ENCODE measurements at places on chromosomes 12 and 14. TPM values are rescaled to one million over a fixed set of nuclear protein-coding genes. Genes with fewer than 3 reads are reported as not detected.

GRCh38 chr12:98417266-98417665 is 98.1 kb upstream of the TMPO start:
- no peak for DNase-seq

DNA sequence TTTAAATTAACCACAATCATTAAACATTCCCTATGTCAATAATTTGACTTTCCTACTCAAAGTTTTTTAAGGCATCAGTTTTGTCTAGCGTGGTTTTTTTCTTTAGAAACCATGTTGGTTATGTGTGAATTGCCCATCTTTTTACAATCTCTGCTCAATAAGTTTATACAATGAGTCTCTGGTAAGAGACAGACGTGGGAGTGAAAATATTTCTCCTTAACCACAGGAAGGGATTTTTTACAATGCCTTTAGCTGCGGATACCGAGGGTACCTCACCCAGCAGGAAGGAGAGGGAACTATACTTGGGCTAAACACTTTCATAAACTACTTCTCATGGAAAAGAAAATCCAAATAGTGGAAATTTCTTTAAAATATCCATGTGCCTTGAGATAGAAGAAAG is 191.4 kb upstream of the BCL2L14 start:
- DNase-seq, result no peak

DNA sequence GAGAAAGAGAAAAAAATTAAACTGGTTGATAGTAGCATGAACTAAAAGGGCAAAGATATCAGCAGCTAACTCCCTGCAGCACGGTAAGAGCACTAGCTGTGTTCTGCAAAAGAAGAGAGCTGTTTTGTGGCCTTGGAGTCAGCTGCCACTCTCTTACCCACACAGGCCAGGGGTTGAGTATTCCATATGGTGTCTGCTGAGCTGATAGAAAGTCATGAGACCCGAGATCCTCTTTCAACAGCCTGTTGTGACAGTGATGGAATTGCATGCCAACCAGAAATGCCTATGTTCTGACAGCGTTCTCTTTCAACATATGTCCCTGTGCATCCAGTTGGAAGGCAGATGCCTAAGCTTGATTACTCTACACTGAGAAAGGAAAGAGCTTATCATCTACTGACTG is 39.9 kb downstream of the TMTC1 start:
- no peak for DNase-seq

Gene FRS2
- total RNA-seq, result 46.2 TPM

Gene KCNA5
- 1.3 TPM for total RNA-seq

Gene PSME2
- total RNA-seq, result 32.8 TPM

Gene HOXC6
- total RNA-seq, result 0.82 TPM
